GM23248 (cell line): ENCODE measurements at places on chromosomes 11 and 22.

DNA sequence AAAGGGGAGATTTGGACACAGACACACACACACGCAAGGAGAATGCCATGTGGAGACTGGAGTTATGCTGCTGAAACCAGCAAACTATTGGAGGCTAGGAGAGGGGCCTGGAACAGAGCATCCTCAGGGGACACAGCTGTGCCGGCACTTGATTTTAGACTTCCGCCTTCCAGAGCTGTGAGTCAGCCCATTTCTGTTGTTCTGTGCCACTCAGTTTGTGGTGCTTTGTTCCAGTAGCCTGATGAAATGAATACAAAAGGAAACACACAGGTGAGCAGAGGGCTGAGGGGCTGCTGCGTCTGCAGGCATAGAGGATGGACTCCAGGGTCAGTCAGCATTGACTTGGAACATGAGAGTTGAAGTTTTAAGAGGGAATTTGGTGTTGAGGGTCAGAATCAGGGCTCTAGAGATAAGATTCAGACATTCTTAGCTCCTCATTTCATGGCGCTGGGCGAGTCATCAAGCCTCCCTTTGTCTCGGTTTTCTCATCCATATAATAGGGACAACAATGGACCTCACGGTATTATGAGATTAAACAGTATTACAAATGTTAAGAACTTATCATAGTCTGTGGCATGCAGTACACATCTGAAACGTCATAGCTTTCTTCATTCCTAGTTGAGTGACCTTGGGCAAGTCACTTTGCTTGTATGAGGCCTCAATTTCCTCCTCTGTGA is 191.0 kb downstream of the MIAT start:
- no peaks in the 10 kb centered on the region for H3K27me3 ChIP-seq
- no peak overlapping the region for H3K27ac ChIP-seq
- H3K4me3 ChIP-seq: no peak overlapping the region

DNA sequence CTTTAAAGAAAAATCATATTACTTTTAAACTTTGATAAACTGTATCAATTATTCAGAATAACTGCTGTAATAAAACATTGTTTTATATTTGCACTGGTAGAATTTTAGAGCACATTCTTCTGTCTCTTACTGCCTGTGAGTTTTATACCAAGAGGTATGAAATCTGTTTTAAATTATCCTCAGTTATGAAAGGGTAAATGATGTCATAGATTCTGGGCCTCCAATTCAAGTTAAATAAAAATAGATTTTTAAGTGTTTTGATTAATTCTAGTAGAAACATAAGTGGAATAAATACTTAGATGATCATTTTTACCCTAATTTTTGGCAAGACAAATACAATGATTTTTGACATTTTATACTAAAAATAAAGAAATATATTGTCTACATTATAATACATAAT is 93.0 kb downstream of the GUCY1A2 start:
- H3K4me1 ChIP-seq: peaks cover 22% of the 10 kb centered on the region
- peak; percentile 73 for DNase-seq
- H3K27ac ChIP-seq: peak overlapping the region; percentile 9; the same call in 1 of the 2 replicates
- no peaks in the 10 kb centered on the region for H3K36me3 ChIP-seq

DNA sequence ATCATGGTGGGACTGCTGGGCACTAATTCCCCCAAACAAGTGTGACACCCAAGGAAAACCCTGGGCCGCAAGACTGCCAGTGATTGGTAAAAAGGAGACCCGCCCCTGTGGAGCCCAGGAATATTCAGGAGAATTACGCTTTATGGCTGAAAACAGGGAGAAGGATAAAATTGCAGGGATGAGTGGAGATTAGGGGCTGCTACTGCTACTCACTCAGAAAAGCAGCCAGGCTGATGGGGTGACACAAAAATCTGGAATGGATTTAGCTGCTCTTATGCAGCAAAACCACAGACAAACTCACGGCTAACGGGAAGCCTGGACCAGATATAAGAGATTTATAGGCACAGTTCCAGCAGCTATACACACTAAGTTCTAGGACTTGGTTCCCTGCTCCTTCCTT is 4.4 kb upstream of the FBXO3 start:
- peak; percentile 75 for DNase-seq
- H3K4me3 ChIP-seq: no peak overlapping the region
- H3K36me3 ChIP-seq: no peaks in the 10 kb centered on the region
- H3K27me3 ChIP-seq: no peaks in the 10 kb centered on the region

- no peak for DNase-seq
- no peaks in the 10 kb centered on the region for H3K36me3 ChIP-seq
- H3K4me3 ChIP-seq: no peak overlapping the region
- H3K4me1 ChIP-seq: no peaks in the 10 kb centered on the region
- no peak overlapping the region for H3K27ac ChIP-seq
Measured at GRCh38 chr11:1371026-1371325, 18.8 kb upstream of the BRSK2 start.

GRCh38 chr22:38953577-38954413 is 3.6 kb upstream of the APOBEC3A start:
- no peak overlapping the region for H3K27ac ChIP-seq
- DNase-seq: peak; percentile 45
- no peaks in the 10 kb centered on the region for H3K36me3 ChIP-seq

DNA sequence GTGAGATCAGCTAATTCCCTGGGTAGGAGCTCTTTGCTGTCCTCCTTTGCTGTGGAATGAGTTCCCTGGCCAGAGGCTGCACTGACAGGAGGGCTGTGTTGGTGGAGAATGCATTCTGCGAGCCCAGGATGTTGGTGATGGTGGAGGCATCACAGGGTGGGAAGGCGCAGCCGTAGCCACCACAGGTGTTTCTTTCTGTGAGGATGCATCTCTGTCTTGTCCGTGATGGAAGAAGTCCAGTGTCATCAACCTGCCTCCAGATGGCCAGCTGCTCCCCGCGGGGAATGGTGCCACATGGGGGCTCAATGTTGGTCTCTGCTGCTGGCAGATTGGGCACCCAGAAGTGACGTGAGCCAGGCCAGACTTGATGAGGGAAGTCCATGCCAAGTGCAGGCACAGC is 972.1 kb downstream of the TBC1D22A start:
- H3K36me3 ChIP-seq: no peaks in the 10 kb centered on the region
- H3K4me3 ChIP-seq: no peak overlapping the region
- DNase-seq: no peak
- H3K4me1 ChIP-seq: no peaks in the 10 kb centered on the region

DNA sequence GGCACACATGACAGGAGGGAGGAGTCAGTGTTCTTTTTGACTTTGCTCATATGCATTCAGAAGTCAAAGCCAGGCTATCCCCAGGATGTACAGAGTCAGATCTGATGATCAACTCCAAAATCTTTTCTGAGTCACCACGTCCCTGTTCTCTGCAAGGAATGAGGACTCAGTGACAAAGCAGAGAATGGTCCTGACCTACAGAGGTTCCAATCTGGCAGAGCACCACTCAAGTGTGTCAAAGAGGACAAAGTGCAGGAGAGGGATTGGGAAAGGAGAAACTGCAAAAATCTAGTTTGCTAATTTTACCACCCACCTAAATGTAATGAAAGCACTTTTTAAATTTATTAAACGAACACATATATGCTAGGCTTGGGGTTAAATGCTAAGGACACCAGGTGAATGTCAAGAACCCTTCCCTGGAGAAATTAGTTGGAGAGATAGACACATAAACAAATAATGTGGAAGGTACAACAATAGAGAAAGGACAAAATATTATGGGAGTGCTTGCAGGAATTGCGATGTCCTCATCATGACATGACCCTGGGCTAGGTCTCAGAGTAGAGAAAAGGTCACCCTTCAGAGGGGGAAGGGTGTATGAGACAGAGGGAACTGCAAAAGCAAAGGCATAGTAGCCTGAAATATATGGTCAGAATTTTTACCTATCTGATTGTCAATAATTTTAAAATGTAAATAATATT is 56.3 kb downstream of the MTNR1B start:
- no peak overlapping the region for H3K27ac ChIP-seq
- no peaks in the 10 kb centered on the region for H3K36me3 ChIP-seq
- no peak overlapping the region for H3K4me3 ChIP-seq
- no peaks in the 10 kb centered on the region; the same call in 1 of the 2 replicates for H3K27me3 ChIP-seq

GRCh38 chr11:18223591-18224387 is 12.8 kb downstream of the SAA4 start:
- no peak for DNase-seq
- H3K4me1 ChIP-seq: no peaks in the 10 kb centered on the region
- no peaks in the 10 kb centered on the region for H3K36me3 ChIP-seq

- no peak overlapping the region for H3K27ac ChIP-seq
- H3K27me3 ChIP-seq: no peaks in the 10 kb centered on the region
- DNase-seq: peak; percentile 0
- H3K36me3 ChIP-seq: no peaks in the 10 kb centered on the region
- H3K4me3 ChIP-seq: no peak overlapping the region
- H3K4me1 ChIP-seq: no peaks in the 10 kb centered on the region
Measured at GRCh38 chr11:38824573-38824972, 2226.5 kb upstream of the RAG2 start.

DNA sequence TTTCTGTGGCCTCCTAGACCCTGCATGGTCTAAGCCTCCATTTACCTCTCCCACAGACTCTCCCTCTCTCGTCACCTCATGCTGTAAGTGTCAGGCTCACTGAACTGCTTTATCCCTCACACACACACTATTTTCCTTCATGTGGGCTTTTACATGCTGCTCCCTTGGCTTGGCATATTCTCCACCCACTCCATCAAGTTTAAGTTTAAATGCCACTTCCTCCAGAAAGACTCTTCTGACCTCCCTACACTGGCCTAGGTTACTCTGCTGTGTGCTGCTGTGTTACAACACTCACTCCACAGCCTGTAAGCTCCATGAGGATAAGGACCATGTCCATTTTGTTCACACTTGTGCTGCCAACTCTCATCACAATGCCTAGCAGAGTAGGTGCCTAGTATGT is 2.5 kb downstream of the DCHS1 start:
- 0 out of 2 replicates have a peak, but pooled peaks cover 4% of the 10 kb centered on the region for H3K27me3 ChIP-seq
- no peaks in the 10 kb centered on the region for H3K36me3 ChIP-seq
- no peaks in the 10 kb centered on the region for H3K4me1 ChIP-seq
- no peak for DNase-seq
- no peak overlapping the region for H3K27ac ChIP-seq

DNA sequence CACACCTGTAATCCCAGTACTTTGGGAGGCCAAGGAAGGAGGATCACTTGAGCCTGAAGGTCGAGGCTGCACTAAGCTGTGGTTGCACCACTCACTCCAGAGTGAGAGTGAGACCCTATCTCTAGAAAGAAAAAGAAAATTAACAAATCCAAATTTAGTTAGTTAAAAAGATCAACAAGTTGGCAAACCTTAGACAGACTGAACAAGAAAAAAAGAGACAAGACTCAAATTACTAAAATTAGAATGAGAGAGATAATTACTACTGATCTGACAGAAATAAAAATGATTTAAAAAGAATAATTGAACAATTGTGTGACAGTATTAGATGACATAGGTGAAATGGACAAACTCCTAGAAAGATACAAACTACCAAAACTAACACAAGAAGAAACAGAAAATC is 13.6 kb downstream of the CHEK2 start:
- DNase-seq: no peak
- no peaks in the 10 kb centered on the region for H3K27me3 ChIP-seq
- H3K27ac ChIP-seq: no peak overlapping the region
- H3K36me3 ChIP-seq: no peaks in the 10 kb centered on the region
- no peak overlapping the region for H3K4me3 ChIP-seq

- H3K4me1 ChIP-seq: no peaks in the 10 kb centered on the region
- DNase-seq: no peak
- H3K4me3 ChIP-seq: no peak overlapping the region
- no peaks in the 10 kb centered on the region for H3K36me3 ChIP-seq
Measured at GRCh38 chr22:33584152-33584551, 336.1 kb downstream of the LARGE1 start.

GRCh38 chr11:101576456-101576855 is 7.4 kb downstream of the TRPC6 start:
- peaks cover 10% of the 10 kb centered on the region; the same call in 1 of the 2 replicates for H3K27me3 ChIP-seq
- no peaks in the 10 kb centered on the region for H3K4me1 ChIP-seq
- no peak for DNase-seq
- H3K4me3 ChIP-seq: no peak overlapping the region
- H3K27ac ChIP-seq: no peak overlapping the region

DNA sequence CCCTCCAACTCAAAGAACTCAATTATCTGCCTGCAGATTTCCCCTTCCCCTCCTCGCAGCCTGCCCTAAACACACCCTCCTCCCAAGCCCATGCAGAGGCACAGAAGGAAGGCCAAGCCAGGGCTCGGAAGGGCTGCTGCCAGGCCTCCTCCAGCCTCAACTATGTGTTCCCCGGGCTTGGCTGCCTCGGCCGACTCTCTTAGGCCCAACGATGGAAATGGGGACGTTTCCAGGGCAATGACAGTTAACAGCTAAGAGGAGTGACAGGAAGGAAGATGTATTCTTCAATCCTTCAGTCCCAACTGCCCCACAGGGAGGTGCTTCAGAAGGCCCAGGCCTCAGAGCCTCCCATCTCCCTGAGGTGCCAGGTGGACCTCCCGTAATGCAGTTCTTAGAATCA is 104.0 kb upstream of the AKIP1 start:
- no peaks in the 10 kb centered on the region for H3K27me3 ChIP-seq
- H3K4me3 ChIP-seq: peak overlapping the region; percentile 55; the same call in 1 of the 2 replicates
- H3K4me1 ChIP-seq: peaks cover 47% of the 10 kb centered on the region
- H3K27ac ChIP-seq: peak overlapping the region; percentile 84
- no peaks in the 10 kb centered on the region for H3K36me3 ChIP-seq

DNA sequence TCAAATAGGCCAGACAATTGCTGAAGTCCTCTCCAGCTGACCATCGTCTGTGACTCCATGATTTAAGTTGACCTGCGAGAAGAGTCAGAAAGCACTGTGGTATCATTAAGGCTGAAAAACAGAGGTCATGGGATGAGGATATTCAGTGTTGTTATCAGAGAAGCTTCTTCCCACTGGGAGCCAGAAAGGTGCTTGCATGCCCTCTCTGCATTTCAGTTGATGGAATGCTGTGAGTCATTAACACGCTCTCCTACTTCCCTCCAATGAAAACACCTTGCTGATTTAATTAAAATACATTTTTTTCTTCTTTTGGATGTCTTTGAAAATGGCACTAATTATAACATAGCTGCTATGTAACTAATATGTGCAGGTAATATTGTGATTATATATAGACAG is 667.0 kb downstream of the NTM start:
- no peak overlapping the region for H3K27ac ChIP-seq
- no peaks in the 10 kb centered on the region for H3K27me3 ChIP-seq
- peaks cover 6% of the 10 kb centered on the region for H3K4me1 ChIP-seq
- H3K36me3 ChIP-seq: no peaks in the 10 kb centered on the region
- DNase-seq: no peak
- H3K4me3 ChIP-seq: no peak overlapping the region

DNA sequence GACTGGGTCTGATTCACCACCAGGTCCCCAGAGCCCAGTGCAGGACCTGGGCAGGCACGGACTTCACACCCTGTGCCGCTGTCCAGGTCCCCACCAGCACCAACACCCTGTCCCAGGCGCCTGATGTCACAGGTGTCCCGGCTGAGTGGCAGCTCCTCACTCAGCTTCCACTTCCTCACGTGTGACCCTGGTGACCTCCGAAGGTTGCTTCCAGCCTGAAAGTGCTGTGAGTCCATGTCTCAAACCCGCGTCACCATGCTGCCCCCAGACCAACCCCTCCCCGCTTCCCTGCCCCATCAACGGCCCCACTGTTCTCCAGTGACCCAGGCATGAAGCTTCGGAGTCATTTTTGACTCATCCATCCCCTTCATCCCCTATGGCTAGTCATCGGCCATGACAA is 25.7 kb upstream of the PICK1 start:
- H3K4me1 ChIP-seq: peaks cover 19% of the 10 kb centered on the region
- no peak overlapping the region for H3K4me3 ChIP-seq
- no peaks in the 10 kb centered on the region for H3K27me3 ChIP-seq
